Right hindlimb (tissue), 1 donor: ENCODE measurements at places on chromosomes 6 and 20.

- DNase-seq: no peak
Observed at GRCh38 chr6:33719326-33719987, 8.0 kb upstream of the UQCC2 start.

DNA sequence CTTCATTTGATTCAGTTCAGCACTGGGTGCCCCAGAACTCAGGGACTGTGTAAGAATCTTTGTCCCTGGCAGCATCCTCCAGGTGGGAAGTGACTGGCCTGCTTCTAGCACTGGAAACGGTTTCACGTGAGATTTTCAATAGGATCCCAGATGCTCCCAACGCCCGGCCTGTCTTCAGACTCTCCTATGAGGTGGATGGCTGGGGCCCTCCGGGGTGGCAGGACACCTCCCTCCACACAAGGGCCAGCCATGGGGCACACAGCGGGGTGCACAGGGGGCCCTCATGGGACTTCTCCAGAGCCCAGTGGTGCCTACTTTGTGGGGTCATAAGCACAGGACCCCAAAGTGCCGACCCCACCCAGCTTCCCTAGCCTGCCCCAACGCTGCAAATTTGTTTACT is 72.8 kb downstream of the SMOC2 start:
- no peak for DNase-seq

DNA sequence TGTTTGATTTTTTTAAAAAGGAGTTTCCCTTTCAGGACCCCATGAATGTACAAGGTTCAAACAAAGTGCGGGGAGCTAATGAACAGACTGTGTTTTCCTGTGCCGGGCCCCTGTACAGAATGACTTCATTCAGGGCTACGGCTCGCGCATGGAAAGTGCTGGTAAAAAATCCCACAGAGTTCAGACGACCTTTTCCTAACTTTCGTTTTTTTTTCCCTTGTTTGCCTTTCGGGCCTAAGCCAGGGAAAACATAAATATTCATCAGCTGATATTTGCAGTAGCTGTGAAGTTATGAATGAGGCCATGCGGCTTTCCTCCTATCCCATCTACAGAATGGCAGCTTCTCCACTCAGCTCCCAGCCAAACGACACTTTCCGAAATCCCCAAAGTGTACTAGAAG is 74.0 kb downstream of the HAO1 start:
- DNase-seq: peak; percentile 77

DNA sequence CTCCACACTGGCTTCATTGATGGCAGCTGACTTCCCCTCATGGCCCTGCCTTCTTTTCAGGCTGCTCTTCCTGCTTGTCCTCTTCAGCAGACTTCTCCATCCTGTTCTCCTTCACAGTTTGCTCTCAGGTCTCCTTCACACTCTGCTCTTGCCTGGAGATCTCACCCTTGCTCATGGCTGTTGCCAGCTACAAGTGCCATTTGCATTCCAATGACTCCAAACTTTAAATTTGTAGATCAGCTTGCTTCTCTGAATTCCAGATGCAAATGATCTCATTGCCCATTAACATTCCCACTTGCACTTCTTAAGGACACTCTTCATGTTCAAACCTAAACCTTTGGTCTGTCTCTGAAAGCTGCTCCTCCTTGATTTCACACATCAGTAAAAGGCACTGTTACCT is 343.0 kb downstream of the QKI start:
- DNase-seq: no peak

DNA sequence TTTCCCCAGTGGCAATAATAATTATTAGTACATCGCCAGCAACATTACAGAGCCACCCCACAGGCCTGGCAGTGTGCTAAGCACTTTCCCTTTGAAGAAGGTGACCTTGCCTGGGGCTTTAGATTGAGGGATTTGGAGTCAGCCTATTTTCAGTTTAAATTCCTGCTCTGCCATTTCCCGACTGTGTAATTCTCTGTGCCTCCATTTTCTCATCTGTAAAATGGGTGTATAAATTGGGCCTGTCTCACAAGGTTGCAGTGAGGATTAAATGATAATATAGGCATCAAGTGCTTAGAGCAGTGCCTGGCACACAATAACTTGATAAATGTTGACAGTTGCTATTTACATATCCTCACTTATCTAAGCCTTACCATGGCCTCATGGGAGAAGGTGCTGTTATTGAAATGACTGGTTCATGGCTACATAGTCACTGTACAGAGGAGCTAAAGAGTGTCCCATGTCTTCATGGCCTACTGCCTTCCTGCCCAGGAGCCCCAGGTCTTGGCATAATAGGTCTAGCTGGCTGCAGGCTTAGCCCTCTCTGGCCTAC is 5.1 kb upstream of the SCRT2 start:
- no peak for DNase-seq

DNA sequence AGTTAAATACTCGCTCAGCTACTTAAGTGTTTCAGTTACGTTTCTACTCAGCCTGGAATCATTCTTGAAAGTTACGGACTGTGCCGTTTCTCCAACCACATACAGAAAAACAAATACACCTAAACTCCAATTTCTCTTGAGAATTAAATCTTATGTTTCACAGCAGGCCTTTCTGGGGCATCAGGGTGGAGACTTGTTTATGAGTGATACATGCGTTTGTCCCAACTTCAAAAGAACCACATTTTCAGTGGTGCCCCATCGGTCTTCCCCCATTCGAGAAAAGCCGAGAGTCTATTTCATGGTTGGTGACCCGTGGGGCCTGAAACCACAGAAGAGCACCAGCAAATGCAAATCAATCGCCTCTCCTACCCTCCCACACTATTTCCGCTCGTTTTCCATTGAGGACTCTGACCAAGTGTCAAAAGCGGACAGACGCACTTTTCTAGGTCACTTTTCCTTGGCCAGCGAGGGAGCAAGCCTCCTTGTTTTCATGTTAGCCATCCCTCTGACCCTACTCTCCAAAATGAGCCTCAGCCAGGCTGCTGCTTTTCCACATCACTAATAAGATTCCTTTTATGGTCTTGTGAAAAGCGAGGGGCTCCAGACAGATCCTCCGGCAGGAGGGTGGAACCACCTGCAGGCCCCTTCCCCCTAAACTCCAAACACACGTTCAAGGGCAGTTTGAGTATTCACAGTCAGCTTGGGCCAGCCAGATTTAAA is 3.1 kb downstream of the JAG1 start:
- DNase-seq: no peak

DNA sequence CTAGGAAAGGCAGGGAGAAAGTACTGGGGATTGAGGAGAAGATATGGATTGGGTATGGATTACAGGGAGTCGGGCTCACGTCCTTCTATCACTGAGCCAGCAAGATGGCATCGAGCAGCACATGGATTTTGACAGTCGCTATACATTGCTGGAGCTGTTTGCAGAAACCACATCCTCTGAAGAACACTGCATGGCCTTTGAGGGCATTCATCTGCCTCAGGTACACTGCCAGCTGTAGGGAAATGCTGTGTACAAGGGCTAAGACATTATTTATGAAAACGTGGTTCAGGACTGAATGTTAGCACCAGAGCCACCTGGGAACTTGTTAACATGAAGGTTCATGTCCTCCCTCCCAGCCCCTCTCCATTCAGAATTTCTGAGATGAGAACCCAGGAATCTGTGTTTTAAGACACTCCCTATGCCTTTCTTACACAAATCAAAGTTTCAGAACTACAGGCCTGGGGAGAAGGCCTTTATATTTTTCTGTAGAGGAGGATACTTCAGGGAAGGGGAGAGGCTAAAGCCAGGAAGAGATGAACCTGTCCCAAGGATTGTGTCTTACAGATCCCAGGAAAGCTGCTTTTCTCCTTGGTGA is 3.5 kb downstream of the CUL9 start:
- no peak for DNase-seq

- DNase-seq: peak; percentile 45
Observed at GRCh38 chr6:11609324-11610071, 71.9 kb downstream of the TMEM170B start.

DNA sequence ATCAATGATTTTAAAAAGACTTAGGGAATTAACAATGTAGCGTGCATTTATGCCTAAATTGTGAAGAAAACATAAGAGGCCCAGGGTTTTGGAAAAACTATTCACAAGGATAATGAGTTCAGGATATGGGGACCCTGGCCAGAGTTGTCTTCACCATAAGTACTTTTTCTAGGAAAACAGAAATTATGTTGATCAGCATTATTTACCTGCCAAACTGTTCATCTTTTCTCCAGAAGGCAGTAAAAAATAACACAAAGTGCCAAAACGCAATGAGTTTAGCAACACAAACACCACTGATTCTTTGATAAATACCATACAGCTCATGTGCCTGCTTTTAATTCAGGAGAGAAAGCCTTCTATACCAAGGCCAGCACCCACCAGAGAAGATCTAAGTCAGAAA is 43.1 kb downstream of the SNAP25 start:
- DNase-seq: no peak

DNA sequence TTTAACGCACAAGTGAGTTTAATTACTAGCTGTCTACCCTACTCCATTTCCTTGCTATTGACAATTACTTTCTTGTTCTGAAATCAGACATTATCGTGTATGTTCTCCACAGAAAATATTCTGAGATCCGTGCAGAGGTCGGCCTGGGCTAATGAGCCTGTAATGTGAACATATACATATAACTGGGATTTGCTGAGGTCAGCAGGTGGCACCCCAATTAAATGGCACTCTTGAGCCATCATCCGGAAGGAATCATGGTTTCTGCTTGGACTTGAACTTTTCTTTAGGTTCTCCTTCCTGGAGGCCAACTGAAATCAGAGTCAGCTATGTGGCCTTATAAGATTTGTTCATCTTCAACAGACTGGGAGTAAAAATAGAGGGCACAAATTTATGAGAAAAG is 3.6 kb downstream of the HLA-DQB1 start:
- no peak for DNase-seq

DNA sequence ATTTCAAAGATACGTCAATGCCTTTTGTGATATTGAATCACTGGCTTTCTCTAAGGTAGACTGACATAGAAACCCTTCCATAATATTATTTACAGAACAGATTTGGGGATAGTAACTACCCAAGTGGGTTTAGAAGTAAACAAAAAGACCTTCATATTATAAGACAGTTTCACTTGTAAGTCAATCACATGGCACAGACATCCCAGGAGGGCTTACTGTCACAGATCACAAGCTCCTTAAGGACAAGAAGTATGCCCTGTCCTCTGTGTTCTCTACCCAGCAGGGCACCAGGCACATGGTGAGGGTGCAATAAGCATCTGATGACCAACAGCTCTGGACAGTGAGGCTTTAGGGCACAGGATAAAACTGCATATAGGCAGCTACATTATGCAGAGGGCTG is 135.9 kb upstream of the SLC22A16 start:
- no peak for DNase-seq

GRCh38 chr6:80143419-80143937 is 37.0 kb downstream of the BCKDHB start:
- DNase-seq: peak; percentile 71

DNA sequence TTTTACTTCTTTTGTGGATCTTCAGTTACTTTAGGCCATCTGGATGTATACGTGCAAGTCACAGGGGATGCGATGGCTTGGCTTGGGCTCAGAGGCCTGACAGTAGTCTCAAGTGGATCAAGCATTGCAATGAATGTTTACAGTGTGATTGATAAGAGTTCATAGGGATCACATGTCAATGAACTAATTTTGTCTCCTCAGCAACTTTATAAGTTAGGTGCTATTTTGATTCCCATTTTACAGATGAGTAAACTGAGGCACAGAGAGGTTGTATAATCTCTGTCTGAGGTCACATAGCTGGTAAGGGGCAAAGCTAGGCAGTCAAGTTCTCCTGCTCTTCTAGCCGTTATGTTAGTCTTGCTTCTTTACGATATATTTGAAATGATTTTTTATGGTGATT is 13.5 kb downstream of the MEI4 start:
- no peak for DNase-seq

- no peak for DNase-seq
Observed at GRCh38 chr6:133202610-133203343, 38.4 kb upstream of the EYA4 start.

- DNase-seq: no peak
Observed at GRCh38 chr6:2552526-2553154, 198.1 kb downstream of the MYLK4 start.

DNA sequence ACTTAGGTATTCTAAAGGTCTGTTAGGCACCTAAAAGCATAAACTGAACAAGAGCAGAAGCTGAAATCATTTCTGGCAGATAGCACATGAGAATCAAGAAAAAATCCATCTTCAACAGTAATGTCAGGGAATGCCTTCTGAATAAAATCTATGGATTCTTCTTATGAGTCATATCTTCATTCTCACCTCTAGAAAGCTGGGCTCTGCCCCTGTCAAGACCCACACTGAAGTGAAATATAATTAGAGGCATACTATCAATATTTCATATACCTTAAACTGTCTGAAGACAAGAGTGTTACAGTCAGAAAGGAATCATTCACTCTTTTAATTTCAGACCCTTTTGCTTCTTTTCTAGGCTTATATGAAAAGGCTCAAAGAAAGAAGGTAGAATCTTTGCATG is 485.8 kb upstream of the PTCHD4 start:
- no peak for DNase-seq

DNA sequence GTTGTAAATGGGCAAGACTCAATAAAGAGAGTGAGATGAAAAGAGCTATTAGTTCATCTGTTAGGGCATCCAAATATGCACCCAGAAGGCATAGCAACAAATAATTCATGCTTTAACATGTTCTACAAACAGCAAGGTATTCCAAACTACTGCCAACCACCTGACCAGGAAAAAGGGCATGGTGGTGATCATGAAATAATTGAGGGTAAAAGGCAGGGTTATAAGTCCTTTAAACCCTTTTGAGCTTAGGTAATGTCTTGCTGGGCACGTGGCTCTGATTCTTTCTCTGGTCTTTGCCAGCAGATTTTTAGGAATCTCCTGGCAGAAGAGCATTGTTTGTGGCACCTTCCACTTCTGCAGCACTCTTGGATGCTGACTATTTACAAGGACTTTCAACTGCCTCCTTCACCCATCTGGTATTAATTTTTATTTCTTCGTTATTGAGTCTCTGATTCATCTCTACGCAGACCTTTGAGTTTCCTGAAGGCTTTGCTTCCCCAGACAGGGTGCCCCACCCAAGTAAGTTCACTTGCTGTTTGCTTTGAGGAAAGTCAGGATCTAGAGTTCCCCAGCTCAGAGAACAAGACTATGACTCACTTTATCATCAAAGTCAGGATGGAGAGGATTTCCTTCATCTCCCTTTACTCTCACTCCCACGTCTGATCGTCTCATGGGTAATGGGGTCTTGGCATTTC is 83.4 kb upstream of the NEDD9 start:
- DNase-seq: no peak

DNA sequence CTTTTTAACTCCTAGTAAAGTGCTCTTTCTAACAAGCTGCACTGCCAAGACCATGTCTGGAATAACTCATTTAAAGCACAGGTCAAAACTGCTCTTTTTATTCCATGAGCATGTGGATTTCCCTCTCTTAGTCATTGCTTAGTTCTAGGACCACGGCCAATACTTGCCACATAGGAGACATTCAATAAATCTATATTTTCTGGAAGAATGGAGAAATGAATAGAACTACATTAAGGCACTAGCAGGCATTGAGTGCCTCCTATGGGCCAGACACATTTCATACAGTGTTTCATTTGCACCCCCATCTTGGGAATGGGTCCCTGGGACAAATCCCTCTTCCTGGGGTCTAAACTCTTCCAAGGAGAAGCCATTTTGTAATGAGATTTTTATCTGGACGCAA is 552.8 kb upstream of the CITED2 start:
- DNase-seq: no peak
